ENCODE measurements at places on chromosomes 12 and 14.

DNA sequence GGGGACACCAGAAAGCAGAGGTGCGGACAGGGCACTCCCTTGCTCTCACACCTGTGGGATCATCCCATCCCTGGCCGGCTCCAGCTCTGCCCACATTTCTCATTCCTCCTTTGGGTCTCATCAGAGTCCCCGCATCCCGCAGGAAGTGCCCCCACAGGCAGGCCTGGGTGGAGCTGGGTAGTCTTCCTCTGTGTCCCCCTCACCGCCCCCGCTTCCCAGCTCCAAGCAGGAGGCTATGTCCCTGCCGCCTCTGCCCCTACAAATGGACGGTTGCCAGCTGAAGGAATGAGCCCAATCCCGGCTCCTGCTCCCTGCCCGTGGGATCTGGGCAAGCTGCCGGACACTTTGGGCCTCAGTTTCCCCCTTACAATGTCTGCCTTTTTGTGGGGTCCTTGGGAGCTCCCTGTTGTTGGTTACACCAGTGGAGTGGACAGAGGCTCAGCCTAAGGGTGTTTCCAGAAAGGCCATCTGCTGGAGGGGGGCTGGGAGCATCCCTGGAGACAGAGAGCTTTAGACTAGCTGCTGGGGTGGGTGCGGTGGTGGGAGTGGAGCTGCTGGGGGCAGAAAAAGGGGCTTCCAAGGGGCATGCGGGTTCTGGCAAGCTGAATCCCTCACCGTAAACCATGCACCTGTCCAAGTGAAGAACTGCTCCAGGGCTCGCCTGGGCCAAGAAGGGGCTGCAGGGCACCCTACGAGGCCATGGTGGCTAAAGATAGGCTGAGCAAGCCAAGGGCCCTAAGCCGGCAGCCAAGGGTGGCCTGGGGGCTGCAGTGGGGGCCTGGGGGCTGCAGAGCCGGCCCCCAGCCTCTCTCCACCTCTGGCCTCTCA is 7.9 kb upstream of the GPR132 start:
- DNase-seq, result no peak

GRCh38 chr14:104665114-104665656 is 24.2 kb upstream of the INF2 start:
- no peak for DNase-seq

DNA sequence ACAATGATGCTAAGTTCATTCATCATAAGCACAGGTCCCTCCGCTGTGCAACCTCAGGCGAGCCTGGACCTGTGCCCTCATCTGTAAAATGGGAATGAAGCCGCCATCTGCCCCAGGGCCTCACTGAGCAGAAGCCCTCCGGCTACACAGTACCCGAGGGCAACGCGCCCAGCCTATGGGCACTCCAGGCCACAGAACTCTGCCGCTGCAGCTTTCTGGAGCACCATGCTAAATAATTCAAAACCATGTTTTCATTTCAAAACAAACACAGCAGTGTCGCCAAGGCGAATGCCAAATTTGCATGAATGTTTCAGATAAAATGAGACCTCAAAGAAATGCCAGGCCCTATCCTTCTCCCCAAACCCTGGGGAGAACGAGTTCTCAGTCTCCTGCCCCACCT is 4.0 kb downstream of the NCOR2 start:
- DNase-seq, result no peak

DNA sequence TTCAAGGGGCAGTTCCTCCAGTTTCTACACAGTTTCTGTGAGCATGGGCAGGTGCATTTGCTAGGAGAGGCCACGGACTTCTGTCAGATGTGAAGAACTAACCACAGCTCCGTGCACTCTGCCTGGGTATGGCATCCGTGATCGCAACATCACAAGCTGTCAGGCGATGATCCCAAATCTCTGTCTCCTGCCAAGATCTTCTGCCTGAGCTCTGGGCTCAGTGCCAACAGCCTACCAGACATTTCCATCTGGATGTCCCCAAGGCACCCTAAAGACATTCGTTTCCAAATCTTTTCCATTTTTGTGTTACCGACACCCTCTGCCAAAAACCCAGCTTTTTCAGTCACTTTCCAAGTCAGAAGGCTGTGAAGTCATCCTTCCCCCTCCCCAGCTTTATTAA is 292.1 kb downstream of the GLT1D1 start:
- DNase-seq, result no peak

- no peak for DNase-seq
These were observed 281.1 kb downstream of the NRXN3 start for GRCh38 chr14:78451319-78451695.

Data from neuronal stem cell (in vitro differentiated cells).